ENCODE measurements at places on chromosomes 16 and 17.
A peak's percentile ranks its signal among the peaks of the same experiment; 100 is the strongest.

- no peak for DNase-seq
These were observed 12.1 kb upstream of the TRAP1 start for GRCh38 chr16:3729161-3730112.

GRCh38 chr17:2611627-2612026 lies 18.2 kb downstream of the PAFAH1B1 start:
- no peak for DNase-seq

DNA sequence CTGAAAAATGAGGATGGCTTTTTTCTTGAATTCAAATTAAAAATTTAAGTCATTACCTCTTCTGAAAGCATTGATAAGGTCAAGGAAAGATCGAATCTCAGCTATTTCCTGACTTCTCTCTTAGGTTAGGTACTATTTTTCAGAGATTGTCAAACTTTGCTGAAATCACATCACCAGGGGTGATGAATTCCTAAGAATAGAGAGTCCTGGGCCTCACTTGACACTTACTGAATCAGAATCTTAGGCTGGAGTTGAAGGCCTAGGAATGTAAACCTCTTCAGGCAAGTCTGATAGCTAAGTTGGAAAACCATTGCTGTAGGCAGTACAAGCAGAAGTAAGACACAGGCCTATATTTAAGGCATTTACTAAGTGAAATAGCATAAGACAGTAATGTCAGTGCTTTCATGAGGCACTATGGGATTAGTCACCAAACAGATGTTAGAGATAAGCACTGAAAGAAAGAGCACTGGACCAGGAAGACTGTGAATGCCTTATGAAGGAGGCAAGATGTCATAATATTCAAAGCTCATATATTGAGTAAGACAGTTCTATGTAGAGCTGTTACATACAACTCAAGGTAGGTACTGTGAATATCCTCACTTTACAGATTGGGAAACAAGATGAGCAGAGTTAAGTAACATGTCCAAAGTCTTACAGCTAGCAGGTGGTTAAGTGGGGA lies 21.5 kb downstream of the DCAF7 start:
- DNase-seq, result no peak

GRCh38 chr16:88387941-88388627 lies 5.3 kb downstream of the ZNF469 start:
- DNase-seq, result no peak

DNA sequence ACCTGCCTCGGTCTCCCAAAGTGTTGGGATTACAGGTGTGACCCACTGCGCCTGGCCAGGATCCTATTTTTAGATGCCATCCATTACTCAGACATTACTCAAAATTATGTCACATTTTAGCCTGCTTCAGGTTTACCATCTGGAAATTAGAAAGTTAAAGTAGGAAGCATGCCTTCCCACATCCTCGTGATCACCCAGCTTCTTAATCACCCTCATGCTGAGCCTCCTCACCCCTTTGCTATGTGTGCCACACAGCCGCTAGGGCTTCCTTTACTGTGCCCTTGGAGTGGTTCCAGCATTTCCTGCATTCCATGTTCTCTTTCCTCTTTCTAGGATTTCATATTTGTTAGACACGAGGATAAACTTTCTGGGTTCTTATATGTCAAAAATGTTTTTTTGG lies 9.3 kb downstream of the ADORA2B start:
- no peak for DNase-seq

DNA sequence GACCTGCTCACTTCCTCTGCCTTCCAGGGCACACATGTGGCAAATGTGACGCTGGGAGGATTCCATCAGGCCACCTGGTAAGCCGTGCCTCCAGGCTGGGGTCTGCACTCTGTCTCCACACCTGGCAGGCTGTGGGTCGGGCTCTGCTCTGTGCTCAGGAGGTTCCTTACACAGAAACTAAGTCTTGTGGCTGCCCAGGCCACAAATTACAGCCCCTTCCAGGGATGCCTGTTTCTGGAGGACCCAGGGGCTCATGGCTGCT lies 58.2 kb downstream of the RMI2 start:
- DNase-seq, result peak; percentile 34

DNA sequence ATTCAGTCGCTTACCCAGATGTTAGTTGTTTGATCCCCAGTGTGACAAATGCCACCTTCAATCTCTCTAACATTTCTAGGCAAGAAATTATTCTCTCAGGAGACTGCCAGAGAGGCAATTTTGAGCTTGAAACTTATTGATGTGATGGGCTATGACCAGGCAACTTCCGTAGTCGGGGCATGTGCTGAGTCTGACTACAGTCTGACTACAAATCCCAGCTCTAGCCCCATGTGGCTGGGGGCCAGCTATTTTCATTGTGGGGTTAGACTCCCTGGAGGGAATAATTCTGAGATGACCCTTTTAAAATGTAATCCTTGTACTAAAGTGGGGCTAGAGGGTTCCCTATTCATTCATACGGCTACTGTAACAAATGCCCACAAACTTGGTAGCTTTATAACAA lies 65.9 kb downstream of the RBFOX1 start:
- DNase-seq, result no peak

DNA sequence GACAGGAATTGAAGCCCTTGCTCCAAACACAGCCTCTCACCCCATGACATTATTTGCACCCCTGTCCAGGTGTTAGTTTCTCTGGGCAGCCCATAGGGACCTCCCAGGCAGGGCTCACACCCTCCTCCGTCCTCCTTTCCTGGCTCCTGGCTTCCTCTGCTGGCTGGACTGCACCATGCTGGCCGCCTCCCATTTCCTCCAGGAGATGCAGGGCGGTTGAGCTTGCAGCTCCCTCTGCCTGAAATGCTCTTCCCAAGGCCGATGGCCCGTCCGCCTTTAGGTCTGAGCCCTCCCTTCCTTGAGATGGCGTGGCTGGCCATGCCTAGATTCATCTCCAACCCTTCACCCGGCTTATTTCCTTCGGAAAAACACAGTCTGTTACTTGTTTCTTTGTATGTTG lies 334.8 kb downstream of the SNX29 start:
- no peak for DNase-seq

- no peak for DNase-seq
These were observed 290.4 kb downstream of the TOX3 start for GRCh38 chr16:52256310-52257078.

DNA sequence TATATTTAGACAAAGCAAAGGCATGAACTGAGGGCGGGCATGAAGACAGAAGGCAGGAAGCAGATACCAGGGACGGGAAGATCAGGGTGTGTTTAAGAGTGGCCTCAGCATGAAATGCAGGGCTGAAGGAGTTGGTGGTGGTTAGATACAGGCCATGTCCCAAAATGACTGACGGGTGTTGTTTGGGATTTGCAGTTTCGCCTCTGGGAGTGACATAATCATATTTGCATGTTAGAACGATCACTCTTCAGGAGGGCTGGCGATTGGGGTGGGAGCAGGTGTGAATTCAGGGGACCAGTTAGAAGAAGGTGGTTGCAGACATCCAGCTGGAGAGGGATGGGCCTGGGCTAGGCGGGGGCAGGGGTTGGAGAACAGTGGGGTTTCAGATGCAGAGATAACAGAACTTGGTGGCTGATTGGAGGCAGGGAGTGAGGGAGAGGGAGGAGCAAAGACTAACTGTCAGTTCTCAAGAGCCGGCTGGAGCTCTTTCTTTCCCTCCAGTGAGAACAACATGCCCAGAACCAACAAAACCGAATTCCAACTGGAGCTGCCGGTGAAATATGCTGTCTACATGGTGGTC lies 27.2 kb upstream of the ITGAX start:
- DNase-seq, result no peak

- DNase-seq, result peak; percentile 71
These were observed 29.1 kb downstream of the AKAP1 start for GRCh38 chr17:57114085-57114673.

- no peak for DNase-seq
These were observed 119.7 kb upstream of the CACNG5 start for GRCh38 chr17:66715076-66715675.

GRCh38 chr16:81004646-81005353 lies 1.9 kb downstream of the CMC2 start:
- peak; percentile 89 for DNase-seq

DNA sequence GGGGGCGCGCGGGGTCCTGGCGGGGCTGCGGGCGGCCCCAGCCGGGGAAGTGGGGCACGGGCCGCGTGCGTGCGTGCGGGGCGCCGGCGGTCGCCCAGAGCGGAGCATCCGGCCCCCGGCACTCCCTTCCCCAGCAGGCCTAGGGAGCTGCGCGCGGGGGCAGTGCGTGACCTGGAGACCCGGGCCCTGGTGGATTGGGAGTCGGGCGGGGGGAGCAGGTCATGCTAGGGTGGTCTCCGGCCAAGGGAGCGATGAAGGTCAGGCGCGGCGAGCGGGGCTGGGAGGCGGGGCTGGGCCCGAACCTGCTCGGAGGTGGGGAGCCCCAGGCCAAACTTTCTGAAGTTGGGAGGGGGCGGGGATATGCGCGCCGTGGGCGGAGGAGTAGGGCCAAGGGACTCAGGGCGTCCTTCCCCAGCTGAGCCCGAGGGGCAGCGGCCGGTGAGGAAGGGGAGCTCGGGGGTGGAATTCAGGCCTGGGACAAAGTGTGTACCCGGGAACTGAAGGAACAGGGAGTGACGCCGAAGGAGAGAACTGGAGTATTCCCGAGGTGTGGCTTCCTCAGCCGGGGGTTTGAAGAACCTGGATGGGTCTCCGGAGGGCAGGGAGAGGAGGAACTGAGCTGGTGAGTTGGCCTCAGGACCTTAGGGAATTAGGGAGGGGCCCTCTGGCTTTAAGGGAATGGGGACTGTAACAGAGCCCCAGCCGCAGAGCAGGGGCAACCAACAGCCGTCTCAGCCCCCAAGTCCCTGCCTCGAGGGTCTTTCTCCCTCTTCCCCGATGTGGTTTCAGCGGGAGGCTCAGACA lies 589 bp downstream of the XYLT2 start:
- DNase-seq, result peak; percentile 54

- no peak for DNase-seq
These were observed 34.5 kb downstream of the TUBD1 start for GRCh38 chr17:59858167-59858816.

DNA sequence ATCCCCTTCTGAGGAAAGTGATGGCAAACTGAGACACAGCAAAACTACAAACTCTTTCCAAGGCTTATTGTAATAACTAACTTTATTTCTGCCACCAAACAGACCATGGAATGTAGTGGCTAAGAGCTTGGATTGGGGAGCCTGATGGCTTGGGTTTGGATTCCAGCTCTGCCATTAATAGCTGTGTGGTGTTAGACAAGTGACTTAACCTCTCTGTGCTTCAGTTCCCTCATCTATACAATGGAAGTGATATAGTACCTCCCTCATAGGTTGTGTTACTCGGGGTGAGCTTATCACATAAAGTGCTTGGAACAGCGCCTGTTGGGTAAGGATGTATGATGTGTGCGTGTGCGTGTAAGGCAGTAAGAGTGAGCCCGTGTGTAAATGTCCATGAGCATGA lies 5.9 kb upstream of the RNF112 start:
- DNase-seq, result no peak

GRCh38 chr17:16353317-16354174 lies at the start of gene CENPV:
Gene CENPV (minus strand): TSS chr17:16353469. CDS start chr17:16353436, 33 bp downstream.
- peak; percentile 51 for DNase-seq

DNA sequence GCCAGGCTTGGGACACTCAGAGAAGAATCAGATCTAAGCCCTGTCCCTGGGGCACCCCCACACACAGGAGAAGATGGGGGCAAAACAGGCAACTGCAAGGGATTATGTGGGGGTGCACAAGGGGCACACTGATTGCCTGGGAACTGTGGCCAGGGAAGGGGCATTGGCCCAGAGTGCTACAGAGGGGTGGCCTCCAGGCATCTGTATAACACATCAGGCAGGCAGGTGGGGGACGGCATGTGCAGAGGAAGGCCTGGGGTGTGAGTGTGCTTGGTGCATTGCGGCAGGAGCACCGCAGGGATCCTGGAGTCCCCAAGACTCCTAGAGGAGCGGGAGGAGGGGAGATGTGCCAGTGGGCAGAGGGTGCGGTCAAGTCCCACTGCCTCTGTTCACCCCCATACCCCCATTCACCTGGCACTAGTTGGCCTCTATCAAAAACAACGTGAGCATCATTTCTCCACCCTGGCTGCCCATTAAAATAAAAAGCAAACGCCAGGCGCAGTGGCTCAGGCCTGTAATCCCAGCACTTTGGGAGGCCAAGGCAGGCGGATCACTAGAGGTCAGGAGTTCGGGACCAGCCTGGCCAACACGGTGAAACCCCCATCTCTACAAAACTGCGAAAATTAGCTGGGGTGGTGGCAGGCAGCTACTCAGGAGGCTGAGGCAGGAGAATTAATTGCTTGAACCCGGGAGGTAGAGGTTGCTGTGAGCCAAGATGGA lies 41.5 kb downstream of the C16orf82 start:
- no peak for DNase-seq

GRCh38 chr16:70484867-70485266 lies 30.5 kb downstream of the FCSK start:
- no peak for DNase-seq

GRCh38 chr17:45855691-45856336 lies 11.1 kb downstream of the SPPL2C start:
- DNase-seq, result no peak

- no peak for DNase-seq
These were observed 178.0 kb downstream of the MSI2 start for GRCh38 chr17:57434361-57434760.

DNA sequence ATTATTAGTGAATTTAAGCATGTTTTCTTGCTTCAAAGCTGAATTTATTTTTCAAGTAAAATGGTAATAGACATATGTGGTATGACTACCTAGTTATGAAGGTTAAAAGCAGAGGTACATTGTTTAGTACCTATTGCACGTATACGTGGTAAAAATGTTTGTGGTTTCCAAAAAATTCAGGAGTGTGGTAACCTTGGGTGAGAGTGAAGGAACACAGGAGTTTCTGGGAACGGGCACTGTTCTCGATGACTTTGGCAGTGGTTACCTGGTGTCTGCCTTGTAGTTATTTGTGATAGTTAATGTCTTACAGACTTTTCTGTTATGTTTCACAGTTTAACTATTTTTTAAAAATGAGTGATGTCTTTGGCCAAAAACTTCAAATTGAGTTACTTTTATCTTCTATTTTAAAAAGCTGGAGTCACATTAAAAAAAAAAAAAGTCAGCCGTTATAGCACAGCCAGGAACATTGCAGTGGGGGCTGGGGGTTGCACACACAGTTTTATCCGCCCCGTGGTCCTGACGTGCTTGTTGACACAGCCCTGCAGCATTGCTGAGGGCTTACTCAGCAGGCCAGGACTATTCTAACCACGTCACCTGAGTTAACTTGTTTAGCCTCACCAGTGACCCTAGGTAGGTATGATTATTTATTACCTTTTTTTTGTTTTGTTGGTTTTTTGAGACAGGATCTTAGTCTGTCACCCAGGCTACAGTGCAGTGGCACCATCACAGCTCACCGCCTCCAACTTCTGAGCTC lies 10.9 kb downstream of the JPT2 start:
- DNase-seq, result no peak

GRCh38 chr17:13460261-13461000 lies 141.3 kb downstream of the HS3ST3A1 start:
- no peak for DNase-seq

DNA sequence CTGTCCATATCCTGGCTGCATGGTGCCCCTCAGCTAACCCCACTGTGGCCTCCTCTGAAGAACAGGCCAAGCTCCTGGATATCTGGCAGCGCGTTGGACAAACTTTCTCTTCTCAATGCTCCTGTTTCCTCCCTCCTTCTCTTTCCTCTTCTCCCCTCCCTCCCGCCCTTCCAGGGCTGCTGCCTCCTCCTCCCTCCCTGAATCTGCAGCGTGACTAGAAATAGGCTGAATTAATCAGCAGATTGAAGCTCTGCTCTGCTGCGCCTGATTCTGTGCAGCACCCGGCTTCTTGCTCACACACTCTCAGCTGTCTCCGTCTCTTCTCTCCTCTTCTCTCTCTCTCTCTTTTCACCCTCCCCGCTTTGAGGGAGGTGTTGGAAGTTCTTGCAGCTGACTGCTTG lies 19.8 kb downstream of the TMEM94 start:
- DNase-seq, result no peak

GRCh38 chr16:79560318-79560717 lies 40.2 kb downstream of the MAF start:
- no peak for DNase-seq

Measured in NAMALWA (cell line).